Stimulated activated CD8-positive, alpha-beta memory T cell treated with anti-CD3 and anti-CD28 coated beads, Interleukin-2, amount 100 ng/mL, for 48 hours (primary cell): ENCODE measurements at places on chromosomes 12 and 14.

GRCh38 chr12:47134005-47134404 is 54.2 kb upstream of the AMIGO2 start:
- DNase-seq, result no peak

- DNase-seq, result no peak
Observed at GRCh38 chr12:93780101-93780641, 103.0 kb downstream of the CRADD start.

GRCh38 chr14:51121096-51121495 is 26.2 kb upstream of the TRIM9 start:
- no peak for DNase-seq

GRCh38 chr14:73502017-73502619 is 11.4 kb downstream of the RIOX1 start:
- DNase-seq, result no peak

DNA sequence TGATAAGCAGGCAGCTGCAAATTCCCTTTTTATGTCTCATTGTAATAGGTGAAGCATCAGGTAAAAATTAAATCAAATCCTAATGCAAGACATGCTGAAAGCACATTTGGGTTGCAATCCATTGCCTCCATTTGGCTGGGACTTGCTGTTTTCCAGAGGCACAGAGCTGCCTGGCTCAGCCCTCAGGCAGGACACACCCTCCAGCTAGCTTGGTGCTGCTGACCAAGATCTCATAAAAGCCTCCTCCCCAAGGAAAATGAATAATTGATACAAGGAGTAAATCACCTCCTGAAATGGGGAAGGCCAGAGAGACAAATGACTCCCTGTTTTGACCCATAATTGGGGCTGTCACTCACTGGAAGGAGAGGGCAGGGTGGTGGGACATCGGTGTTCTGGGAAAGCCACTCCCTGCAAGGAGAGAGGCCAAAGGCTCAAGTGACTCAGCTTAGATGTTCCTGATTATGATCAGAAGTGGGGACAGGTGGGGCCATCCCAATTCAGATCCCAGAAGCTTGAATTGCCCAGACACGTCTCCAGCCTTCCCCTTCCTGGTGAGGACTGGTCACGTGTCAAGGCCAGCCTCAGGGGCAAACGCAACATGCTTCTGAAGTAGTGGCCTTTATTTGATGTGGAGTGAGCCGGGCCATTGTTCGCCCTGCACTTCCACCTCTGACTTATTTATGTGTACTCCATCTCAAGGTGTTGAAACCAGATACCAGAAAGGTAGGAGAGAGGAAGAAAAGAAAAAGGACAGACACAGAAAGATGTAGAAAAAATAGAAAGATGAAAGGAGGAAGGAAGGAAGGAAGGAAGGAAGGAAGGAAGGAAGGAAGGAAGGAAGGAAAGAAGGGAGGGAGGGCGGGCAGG is 773.7 kb downstream of the BCL11B start:
- DNase-seq, result no peak

DNA sequence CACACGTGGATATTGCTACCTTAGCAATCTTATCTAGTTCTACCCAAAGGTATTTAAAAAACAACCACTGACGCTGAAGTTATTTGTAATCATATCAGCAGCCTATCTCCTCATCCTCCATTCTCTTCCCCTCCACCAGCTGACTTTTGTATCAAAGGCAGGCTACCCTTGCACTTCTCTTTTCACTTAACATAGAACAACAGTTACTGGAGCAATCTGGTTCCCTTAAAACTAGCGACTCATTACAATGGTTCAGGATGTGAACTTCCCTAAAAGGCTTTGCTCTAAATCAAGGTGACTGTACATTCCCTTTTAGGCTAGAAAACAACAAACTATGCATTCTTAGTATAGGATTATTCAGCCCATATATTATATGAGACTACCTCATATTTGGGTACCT is 404.7 kb downstream of the APAF1 start:
- DNase-seq, result no peak

DNA sequence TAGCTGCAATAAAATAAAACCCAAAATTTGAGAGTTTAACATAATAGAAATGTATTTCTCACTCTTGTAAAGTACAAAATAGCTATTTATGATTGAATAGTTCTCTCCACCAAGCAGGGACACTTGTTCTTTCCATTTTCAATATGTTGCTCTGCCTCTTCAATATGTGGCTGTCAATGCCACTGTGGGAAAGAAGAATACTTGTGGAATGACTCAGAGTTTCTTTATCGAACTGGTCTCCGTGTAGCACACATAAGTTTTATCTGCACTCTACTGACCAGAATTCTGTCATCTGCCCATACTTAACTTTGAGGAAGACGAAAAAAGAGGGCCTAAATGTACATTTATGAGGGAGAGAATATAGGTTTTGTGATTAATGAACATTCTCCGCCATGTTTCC is 256.9 kb downstream of the ATXN7L3B start:
- no peak for DNase-seq

- DNase-seq, result no peak
Observed at GRCh38 chr12:94872671-94872970, 130.9 kb downstream of the NDUFA12 start.

DNA sequence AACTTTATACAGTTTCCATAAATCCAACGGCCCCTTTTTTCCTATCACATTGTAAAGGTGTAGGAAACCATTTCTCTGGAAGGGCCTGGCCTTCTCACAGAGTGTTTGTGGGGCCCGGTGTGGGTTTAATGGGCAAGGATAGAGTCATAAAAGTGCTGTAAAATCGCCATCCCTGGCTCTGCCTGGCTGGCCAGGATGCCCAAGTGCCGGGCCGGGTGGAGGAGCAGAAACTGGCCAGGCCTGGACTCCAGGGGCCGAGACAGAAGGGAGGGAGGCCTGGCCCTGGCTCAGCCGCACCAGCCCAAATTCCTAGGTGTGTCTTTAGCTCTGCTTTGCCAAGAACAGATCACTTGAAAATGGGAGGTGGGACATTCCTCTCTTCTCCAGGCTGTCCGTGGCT is 77.1 kb upstream of the DICER1 start:
- DNase-seq, result no peak

- no peak for DNase-seq
Observed at GRCh38 chr12:25730489-25731349, 177.6 kb upstream of the LMNTD1 start.

DNA sequence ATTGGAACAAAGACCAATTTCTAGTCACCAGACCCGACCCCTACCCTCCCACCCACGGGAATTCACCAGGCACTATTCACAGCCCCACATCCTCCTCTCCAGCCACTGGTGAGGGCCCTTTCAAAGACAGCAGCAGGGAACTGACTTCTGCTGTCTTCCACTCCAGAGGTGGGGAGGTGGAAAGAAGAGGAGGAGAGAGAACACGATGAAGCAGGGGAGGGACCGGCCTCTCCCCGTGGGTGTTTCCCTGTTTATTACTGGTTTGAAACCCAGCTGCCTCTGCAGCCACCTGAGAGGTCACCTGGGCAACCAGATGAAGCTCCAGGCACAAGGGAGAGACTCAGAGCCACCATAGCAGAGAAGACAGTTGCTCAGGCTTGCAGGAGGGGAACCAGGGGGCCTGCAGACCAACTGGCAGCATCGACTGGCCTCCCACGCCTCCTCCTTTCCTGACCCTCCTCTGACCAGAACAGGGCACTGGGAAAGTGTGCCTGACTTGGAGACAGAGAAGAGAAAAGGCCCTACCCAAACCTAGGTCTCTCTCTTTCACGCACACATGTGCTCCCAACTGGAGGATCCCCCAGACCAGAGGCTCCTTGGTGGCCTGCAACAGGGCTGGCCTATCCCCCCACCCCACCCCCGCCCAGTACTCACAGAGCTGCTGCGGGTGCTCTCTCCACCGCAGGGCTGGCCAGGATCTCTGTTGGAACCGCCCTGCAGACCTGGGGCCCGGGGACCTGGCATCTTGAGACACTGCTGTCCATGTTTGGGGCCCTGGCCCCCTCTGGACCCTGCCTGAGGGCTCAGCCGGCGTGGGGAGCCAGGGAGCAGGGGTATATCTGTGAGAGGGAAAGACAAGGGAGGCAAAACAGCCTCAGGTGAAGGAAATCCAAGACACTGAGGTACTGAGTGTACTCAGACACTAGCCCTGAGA is 22.8 kb downstream of the ANO2 start:
- DNase-seq, result no peak

- DNase-seq, result peak; percentile 65
Observed at GRCh38 chr12:10213168-10214135, 775 bp downstream of the GABARAPL1 start.

DNA sequence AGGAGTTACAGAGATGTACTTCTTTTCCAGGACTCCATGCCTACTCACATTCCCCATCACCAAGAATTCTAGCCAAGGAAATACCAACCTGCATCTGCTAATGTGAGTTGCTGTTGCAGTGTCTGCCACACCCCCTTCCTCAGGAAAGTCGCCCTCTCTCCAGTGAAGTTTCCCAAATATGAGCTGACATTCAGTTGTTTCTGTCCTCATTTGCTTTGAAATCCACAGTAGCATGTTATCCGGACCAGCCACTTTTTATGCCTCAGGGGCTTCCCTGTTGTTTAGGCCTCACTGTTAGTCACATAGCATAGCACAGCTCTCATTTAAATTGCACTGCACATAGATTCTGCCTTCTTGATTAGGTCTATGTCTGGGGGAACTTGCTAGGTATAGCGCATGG is 212.4 kb downstream of the EGLN3 start:
- no peak for DNase-seq

DNA sequence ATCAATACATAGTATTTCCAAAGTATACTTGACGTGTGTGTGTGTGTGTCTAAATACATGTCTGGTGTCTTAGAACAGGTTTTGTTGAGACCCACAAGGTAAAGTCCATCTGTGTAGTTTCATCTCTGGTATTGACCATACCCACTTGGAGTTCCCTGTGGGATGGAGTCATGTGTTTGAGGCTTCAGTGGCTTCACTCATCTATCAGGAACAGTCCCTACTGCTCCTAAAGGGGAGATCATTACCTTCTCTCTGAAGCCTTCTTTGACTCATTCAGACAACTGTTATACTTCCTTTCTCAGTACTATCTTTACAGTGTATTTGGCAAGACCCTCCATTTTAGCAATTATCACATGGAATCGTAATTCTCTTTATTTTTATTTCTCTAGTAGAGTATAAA is 14.2 kb downstream of the RAB21 start:
- no peak for DNase-seq

DNA sequence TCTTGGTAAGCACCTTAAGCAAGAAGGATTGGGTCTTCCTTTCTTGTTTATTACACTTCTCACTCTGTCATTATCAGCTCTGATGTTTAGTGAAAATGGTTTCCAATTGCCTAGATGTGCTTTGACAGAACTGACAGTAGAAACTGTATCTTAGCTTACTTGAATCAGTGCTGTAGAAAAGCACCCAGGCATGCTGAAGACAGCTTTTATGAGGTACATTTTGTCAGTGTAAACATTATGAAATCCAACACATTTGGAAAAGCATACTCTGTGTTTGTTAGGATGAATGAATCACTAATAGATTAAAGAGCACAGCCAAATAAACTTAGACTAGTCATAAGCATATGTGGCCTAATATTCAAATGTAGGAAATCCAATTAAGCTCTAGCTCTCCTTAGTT is 290.2 kb upstream of the NPAS3 start:
- no peak for DNase-seq

- no peak for DNase-seq
Observed at GRCh38 chr12:26268841-26269561, 73.6 kb downstream of the SSPN start.
